NCI-H1417 (cell line): ENCODE measurements at places on chromosomes 6 and 20.
A peak's percentile ranks its signal among the peaks of the same experiment; 100 is the strongest.

GRCh38 chr20:49880724-49881445 lies 34.4 kb downstream of the SPATA2 start:
- no peak for DNase-seq

DNA sequence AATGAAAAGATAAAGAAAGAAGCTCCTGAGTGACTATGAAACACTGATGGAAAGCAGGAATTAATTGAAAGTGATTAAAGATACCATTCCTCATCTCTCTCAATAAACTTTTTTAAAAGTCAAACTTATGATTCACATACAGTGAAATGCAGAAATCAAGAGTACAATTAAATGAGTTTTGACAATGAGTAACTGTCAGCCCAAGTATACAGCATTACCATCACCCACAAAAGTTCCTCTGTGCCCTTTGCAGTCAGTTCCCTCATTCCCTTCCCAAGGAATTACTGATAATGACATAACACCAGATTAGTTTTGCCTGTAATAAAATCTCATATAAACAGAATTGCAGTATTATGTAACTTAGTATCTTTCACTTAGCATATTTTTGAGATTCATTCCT lies 44.5 kb downstream of the ATG5 start:
- no peak for DNase-seq

- DNase-seq: no peak
Measured at GRCh38 chr6:15477746-15478145, 185.1 kb downstream of the DTNBP1 start.

DNA sequence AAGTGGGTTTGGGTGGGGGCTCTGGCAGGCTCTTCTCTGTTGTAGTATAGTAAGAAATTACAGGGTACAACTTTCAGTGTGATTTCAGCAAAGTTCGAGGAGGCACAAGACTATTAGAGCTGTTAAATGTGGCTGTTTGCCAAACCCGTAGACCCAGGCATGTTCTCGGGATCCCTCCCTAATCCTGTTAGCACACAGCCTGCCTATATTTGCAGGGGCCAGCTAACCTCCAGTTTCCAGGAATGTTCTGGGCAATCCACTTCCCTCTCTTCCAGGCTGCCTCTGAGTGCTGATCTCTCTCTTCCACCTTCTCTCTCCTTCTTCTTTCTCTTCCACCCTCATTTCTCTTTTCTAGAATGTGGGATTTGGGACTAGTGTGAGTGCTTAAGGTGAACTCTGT lies 34.8 kb upstream of the ZFP64 start:
- no peak for DNase-seq

DNA sequence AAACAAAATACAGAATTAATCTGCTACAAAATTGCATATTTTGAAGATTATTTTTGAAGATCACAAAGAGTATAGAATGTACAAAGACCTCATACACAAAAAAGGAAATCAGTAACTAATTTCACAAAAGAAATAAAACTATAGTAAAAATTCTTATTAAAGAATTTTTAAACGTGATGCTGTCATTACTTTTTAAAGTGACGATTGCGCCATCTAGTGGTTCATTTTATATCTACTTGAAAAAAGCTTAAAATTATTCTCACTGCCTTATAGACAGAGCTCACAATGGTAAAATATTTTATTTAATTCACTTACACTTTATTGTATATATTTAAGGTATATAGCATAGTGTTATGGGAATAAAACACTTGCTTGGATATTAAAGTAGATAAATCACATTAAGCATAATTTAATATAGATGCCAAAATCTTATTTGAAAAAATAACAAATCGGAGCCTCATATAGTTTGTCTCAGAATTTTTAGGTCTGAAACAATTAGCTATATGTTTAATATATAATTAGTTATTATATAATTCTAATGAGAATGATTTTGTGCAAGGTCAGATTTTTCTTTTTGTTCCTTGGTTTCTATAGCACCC lies 128.8 kb downstream of the PHF3 start:
- DNase-seq: peak; percentile 69

DNA sequence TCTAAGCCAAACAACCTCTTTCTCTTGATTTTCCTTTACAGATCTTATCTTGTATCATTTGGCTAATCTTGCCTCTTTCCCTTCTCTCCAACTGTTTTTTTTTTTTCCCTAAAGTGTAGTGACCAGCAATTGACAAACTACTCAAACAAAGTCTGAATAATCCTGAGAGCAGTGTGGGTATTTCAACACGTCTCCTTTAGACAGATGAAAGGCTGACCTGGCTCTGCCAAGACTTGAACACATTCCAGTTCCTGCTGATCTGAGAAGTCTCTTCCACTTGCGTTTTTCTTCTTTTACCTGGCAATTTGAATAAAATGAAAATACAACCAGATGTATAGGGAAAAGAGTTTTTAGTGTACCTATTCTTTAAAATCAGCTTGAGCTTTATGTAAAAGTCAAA lies 168.4 kb downstream of the GJA10 start:
- no peak for DNase-seq

DNA sequence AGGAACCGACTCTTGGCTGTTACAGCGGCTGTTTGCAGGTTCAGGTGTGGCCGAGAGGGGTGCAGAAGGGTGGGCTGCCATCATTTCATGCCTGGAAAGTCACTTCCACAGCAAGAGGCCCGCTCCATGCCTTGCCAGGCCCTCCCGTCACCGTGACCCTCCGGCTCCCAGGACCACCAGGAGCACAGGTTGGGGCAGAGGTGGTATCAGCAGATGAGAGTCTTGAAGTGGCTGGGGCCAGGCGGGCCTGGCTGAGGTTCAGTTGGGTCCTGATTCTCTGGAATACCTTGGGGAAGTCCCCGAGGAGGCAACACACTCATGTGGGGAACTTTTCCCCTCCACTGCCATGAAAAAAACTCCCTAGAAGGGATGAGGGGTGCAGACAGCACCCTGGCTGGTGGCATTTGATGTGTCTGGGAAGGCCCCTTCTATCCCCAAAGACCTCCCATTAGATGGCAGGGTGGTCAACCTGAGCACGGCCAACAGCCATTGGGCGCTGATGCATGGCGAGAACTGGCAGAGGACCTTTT lies 34.2 kb upstream of the IRF4 start:
- DNase-seq: no peak

DNA sequence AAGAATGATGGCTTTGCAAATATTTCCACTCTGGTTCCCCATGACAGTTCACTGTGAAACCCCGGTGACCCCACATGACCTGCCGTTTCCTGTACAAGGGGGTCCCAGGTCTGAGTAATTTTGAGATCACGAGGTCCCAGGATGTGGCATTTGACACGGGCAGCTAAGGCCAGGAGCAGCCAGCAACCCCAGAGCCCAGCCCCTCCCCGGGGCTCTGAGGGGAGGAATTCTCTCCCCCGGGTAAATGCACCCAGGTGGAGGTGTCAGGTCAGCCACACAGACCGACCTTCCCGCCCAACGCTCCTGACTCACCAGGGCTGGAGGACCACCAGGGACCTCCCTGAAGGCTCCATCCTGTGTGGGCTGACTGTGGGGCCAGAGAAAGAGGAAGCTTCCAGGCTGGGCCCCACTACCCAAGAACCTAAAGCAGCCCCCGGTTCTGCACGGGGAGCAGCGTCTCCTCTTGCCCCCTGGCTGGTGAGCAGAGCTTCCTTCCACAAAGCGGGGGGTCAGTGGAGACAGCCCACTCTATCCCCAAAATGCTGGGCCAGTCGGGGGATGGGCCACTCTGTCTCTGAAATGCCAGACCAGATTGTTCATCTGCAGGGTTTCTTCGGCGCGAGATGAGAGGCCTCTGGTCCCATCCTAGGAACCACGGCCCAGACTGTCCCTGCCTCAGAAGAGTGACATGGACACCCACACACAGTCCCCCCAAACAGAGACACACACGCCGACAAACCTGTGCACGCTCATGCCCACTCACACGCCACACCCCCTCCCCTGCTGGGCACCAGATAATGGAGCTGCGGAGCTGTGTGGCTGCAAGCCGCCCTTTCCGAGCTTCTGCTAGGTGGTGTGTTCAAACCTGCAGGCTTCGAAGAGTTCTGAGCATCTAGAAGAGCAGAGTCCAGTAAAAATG lies 23.4 kb upstream of the SLCO4A1 start:
- no peak for DNase-seq

DNA sequence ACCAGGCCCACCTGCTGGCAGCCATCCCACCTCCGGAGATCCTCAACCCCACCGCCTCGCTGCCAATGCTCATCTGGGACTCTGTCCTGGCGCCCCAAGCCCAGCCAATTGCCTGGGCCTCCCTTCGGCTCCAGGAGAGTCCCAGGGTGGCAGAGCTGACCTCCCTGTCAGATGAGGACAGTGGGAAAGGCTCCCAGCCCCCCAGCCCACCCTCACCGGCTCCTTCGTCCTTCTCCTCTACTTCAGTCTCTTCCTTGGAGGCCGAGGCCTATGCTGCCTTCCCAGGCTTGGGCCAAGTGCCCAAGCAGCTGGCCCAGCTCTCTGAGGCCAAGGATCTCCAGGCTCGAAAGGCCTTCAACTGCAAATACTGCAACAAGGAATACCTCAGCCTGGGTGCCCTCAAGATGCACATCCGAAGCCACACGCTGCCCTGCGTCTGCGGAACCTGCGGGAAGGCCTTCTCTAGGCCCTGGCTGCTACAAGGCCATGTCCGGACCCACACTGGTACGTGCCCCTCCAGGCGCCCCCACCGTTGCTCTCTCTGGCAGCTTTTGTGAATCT lies 1.1 kb downstream of the SNAI1 start:
- DNase-seq: no peak

GRCh38 chr6:77424761-77425160 lies 38.5 kb downstream of the HTR1B start:
- no peak for DNase-seq

GRCh38 chr20:33064572-33065287 lies 11.0 kb downstream of the BPIFB3 start:
- no peak for DNase-seq
